Hippocampal formation (tissue), 2 donors: ENCODE measurements at places on chromosomes 7 and 10.

DNA sequence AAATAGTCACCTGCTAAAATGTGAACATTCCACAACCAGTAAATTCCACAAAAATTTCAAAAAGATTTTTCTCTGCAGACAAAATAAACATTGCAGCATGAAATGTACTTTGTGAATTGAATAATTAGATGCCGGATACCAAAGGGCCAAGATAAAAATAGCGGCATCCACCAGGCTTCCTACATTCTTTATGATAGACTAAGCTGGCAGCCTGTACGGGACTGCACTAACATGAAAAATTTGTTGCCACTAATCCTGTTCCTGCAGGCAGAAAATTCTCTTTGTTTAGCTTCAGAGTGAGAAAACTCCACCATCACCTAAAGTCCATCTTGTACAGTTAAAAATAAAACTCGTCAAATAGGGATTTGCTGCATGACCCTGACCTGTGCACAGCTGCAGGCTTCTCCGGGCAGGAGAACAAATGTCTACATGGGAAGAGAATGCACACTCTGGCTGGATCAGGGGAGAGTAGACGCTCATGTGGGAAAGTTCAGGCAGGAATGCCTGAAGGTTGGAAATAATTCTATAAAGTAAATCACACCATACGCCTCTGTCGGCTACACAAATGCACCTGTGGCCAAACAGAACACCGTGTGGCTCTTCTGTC lies 15.6 kb upstream of the ADO start:
- no peak for DNase-seq

DNA sequence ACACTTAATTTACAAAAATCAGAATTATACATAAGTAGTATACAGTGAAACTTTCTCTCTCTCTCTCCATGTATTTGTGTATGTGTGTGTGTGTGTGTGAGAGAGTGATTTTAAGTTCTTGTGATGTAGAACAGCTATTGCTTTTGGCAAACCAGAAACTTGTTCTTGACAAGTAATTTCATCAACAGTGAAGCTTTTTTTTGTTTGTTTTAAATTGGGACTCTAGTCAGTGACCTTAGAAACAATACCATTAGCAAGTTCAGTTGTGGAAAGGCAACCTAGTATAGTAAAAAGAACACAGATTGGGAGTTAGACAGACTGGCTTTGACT lies 319.1 kb downstream of the PTEN start:
- no peak for DNase-seq

GRCh38 chr10:28548781-28549498 lies 16.0 kb downstream of the WAC start:
- no peak for DNase-seq

DNA sequence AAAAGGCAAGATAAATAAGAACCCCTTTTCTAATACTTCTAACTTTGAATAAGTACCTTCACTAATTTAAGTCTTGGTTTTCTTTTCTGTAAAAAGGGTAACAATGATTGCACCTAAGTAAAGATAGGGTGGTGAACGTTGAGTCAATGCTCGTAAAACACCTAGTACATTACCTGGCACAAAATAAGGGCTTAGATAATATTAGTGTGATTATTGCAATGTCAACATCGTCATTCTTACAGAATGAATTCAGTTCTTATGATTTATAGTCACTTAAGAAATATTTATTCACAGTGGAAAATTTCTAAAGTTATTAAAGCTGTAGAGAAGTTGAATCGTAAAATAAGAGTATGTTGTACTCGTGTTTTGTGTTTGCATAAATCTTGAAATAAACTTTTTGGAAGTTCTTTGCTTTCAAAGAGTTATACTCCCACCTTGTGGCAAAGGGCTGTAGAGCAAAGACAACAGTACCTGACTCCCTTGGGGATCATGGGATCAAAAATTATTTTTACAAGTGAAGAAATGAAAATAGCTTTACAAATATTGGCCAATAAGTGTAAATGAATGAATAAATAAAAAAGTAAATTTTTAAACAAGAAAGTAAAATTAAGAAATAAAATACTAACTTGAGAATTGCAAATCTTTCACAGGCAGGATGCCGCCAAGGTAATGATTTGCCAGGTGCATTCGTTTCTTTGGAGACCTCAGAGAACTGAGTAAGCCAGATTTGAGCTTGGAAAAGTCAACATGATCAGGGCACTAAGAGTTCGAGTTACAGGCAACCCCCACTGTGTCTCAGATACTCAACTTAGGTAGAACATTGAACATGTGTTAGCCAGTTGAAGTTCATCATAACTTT lies 285.8 kb upstream of the CACNA2D1 start:
- no peak for DNase-seq

GRCh38 chr7:8190119-8190895 lies 71.7 kb downstream of the ICA1 start:
- DNase-seq, result peak; percentile 73
